PC-9 (cell line): ENCODE measurements at places on chromosomes 2 and 18. TPM values are rescaled to one million over a fixed set of nuclear protein-coding genes. Genes with fewer than 3 reads are reported as not detected.

The TTR gene
- total RNA-seq, result not detected in 2 replicates

The GCKR gene
- 3.4 and 4.0 TPM in 2 replicates for total RNA-seq

The SIX3 gene
- total RNA-seq, result 1.4 TPM in 2 replicates

The ACTR3 gene
- 220 and 222 TPM in 2 replicates for total RNA-seq

The DIPK1C gene
- not detected in 2 replicates for total RNA-seq

The AAMP gene
- total RNA-seq, result 126 and 165 TPM in 2 replicates

The CTNNA2 gene
- total RNA-seq, result not detected in 2 replicates

The SMAD4 gene
- 51.2 and 60.7 TPM in 2 replicates for total RNA-seq

The ASB18 gene
- 0.46 TPM in 1 of 2 replicates, not detected in the other for total RNA-seq

The CENPA gene
- 43.6 and 48.8 TPM in 2 replicates for total RNA-seq

The BMPR2 gene
- 17.6 and 23.2 TPM in 2 replicates for total RNA-seq

The PDE1A gene
- total RNA-seq, result 0.11 and 0.30 TPM in 2 replicates
